Heart left ventricle (tissue), 16 donors: ENCODE measurements at places on chromosomes 11 and 22.

DNA sequence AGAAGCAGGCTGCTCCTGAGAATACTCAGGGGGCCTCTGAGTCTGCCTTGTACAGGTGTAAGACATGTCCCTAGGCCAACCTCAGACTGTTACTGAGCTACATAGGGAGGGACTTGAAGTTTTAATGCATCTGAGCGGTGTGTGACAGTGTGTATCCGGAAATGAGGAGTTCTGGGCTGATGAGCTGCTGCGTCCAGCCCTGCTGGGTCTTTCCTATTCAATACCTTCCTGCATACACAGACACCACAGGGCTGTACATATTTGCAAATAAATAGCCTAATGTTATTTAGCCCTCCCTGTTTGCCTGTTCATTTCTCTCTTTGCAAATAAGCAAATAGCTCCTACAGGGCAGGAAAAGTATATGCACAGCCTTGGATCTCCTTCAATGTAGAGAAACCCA lies 134.7 kb upstream of the KIRREL3 start:
- DNase-seq: no peak

GRCh38 chr22:41201141-41201540 lies 4.0 kb upstream of the L3MBTL2 start:
- DNase-seq: no peak

DNA sequence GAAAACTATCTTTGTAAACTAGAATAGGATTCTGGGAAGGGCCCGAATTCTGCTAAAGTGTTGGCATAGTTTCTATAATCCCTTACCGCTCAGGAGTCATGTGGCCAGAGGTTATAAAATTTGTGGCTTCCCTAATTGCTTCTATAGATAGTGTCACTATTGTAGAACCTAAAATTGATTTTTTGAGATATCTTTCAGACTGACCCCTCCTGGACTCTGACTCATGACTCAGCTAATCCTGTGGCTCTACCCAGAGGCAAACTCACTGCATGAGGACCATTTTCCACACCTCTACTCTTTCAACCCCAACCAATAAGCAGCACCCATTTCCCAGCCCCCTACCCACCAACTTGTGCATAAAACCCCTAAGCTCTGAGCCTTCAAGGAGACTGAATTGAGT lies 61.8 kb upstream of the PRSS23 start:
- DNase-seq: no peak

DNA sequence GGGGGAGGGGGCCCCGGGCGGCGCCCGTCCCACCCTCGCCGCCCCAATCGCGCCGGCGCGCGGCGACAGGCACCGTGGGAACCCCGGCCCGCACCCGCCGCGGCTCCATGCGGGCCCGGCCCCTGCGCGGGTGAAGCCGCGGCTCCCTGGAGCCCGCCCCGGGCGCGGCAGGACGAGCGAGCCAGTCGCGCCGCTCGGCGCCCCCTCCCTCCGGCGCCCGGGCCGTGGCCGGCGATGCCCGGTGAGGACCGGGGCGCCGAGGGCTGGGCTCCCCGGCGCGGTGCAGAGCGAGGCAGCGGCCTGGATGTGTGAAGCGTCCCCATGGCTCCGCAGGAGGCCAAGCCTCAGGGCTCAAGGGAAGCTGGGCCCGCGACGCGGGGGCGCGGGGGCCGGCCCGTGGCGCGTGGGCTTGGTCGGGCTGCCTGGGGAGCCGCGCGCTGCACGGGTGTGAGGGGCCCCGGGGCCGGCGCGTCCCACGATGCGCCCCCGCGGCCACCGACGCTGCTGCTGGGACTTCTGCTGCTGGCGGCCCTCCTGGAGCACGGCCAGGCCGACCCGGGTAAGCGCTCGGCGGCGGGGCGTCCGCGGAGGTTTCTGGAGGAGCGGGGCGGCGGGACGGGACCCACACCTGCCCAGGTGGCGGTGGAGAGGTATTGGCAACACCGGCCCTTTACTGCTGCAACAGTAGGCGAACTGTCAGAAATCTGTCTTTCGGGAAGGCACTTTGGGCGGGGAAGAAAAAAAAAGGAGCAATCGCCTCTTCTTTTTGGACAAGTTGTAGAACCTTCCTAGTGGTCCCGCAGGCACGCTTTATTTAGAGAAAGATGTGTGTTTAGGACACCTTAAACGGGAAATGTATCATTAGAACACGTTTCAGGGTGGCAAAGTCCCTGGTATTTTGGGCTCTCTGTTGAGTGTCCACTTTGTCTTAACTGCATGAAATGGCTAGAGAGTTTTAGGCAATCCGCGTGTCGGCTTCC lies 119.4 kb downstream of the HIPK3 start:
- no peak for DNase-seq

DNA sequence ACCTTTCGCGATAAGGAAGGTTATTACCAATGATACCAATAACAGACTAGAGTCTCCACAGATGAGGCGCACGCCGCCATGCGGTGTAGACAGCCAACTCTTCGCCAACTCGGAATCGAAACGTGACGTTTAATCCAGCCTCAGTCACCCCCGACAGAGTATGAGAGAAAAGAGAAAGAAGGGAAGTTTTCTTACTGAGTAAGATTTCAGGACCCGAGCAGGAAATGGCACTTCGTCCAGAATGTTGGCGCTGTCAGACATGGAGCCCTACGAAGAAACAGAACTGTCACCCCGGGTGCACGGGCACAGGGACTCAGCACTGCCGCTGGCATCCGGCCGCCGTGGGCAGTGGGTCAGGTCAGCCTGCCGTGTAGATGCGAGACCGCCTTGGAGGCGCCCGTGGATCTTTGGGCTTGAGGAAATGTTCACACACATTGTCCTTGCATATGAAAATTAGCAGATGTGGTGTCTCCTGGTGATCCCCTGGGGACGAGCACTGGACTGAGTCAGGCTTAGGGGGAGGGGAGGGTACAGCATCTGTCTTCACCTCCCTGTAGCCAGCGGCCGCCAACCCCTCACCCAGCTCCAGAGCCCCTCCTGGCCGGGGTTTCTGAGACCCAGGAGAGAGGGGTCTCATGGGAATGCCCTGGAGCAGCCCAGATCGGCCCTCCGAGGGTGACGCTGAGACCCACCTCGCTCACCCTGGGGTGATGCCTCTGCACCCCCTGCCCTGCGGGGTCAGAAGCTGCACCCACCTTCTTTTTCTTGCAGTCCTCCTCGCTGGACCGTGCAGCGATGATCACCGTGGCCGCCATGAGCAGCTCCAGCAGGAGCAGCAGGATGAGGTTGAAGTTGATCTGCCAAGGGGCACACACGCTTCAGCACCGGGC lies 8.3 kb downstream of the MLC1 start:
- DNase-seq: no peak

DNA sequence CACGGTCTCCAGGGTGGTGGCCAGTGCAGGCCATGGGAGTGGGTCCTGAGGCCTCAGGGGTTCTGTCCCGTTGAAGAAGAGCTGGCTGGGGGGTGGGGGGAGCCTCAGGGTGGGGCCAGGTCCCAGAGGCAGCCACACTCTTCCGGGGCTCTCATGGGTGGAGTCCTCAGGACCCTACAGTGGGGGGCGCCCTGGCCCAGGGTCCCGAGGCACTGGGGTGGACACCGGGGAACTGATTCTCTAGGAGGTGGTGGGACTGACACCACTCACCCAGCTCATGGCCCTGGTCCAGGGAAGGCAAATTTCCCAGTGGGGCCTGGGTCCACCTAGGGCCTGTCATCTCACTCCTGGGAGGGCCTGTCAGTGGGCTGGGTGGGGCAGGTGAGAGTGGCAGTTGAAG lies 12.8 kb downstream of the GGT5 start:
- DNase-seq: no peak

DNA sequence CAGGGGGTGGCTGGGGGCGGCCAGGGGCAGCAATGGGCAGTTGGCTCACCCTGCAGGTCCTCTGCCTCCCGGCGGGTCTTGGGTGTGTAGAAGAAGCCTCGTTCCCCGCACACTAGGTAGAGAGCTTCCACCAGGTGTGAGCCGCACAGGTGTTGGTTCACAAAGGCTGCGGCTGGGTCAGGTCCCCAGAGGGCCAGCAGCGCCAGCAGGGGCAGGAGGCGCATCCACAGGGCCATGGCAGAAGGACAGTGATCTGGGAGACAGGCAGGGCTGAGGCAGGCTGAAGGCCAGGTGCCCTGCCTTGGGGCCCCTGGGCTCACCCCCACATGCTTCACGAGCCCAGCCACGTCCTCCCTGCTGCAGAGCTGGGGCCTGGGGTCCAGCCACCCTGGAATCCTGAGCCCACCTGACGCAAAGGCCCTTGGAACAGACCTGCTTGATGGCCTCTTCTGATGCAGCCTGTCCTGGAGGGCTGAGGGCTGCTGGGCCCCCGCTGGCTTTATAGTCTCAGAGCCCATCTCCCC lies at the start of gene INS:
Gene INS, minus strand, starts transcription at position 474 of the 524 bp plus-strand sequence. Its CDS starts 238 bp downstream, at position 236.
- no peak for DNase-seq

DNA sequence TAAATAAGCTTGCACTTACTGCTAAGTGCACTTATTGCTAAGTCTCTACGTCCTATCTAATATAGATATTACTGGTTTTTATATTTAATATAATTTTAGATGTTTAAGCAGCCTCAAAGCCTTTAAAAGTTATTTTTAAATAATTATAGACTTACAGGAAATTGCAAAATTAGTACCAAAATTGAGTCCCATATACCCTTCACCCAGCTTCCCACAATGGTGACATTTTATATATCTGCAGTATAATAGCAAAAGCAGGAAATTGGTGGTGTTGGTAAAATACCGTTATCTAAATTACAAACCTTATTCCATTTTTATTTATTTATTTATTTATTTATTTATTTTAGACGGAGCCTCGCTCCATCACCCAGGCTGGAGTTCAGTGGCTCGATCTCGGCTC lies 1.9 kb upstream of the AP1B1 start:
- no peak for DNase-seq

- no peak for DNase-seq
Observed at GRCh38 chr11:113184498-113184897, 129.9 kb upstream of the TTC12 start.

DNA sequence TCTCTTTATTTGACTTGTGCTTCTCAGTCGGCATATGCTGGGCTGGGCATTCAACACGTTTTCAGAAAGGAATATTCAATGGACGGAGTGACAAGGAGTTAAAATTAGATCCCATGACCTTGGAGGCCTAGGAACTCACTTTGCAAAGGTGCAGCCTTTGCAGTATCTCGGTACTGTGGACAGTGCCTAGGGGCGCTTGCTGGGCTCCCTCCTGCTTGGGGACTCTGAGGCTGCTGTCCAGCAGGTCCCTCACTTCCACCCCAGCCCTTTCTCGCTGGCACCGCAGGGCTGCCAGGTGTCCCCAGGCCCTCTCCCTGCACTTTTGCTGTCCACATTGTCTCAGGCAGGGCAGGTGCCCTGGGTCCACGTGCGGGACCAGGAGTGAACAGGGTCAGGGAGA lies 255.5 kb upstream of the B3GAT1 start:
- no peak for DNase-seq
